Activated CD8-positive, alpha-beta memory T cell treated with anti-CD3 and anti-CD28 coated beads for 1 hour (primary cell): ENCODE measurements at places on chromosomes 5 and 9.

DNA sequence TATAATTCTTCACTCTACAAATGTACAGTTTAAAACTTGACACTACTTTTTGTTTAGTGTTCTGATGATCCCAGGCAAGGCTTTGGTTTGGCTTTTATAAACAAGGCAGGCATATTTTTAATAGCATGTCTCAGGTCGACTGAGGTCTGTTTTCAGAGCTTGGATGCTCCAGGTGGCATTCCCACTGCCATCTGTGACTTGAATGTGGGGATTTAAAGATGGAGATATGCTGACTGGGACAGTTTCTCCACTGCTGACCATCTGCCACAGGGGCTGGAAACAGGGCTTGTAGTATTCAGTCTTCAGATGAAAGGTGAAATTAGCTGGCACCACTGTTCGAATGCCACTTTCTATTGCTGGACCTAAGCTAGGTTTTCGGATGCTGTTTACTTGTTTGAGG is 1266.2 kb upstream of the CDH18 start:
- DNase-seq = no peak

DNA sequence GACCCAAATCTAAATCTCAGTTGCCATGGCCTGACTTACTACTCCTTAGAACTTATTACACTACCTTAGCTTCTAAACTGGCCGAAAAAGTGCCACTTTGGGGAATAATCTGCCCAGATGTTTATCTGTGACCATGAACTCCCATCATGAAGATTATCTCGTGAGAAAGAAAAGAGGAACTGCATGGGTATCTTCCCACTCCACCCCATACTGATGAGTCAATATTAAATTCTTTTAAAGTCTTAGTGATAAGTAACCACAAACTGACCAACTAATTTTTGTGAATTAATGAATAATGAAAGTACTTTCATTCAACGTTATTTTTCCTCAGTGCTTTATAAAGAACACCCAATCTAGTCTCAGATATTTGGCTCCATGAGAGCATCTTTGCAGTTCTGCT is 493.5 kb downstream of the EBF1 start:
- DNase-seq = no peak

DNA sequence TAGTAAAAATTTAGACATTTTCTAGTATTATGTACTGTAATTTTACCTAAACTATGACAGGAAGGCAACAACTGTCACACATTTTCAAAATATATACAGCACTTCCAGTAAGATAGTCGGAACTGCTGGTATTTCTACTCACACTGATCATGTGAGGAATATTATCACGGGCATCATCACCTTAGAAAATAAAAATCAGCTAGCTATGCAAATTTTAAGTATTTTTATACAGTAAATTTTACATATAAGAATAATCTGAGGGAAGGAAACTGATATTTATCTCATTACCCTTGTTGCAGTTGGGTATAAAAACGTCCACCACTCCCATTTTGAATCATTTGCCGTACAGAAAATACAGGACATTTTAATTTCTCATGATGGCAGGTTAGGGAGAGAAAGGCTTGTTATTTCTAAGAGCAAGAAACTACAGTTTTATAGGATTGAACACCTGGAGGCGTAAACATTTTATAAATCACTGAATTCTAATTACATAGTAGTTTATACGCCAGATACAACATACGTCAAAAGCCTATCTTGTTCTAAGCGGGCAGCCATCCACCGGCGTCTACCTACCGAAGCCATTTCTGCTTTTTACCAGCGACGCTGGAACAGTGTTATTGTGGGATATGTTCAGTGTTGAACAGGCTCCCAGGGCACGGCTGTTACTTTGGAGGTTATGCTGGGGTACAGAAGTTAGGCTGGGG is 729 bp upstream of the TNPO1 start:
- no peak for DNase-seq

DNA sequence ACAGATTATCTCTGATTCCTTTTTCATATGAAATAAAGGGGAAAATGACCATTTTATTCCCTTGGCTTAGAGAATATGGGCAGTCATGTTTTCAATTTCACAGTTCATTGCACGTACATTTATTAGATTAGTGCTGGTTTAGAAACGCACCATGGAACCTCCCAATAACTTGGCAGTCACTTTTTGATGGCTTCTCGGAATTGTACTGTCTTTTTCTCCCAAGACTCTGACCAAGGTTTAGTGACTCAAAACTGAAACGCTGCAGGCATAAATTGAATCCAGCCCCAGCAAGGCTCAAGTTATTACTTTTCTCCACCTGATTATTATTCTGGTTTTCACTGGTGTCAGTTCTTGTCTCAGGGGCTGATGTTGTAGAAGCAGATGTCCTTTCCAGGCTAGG is 55.6 kb upstream of the EGFLAM start:
- DNase-seq = no peak

DNA sequence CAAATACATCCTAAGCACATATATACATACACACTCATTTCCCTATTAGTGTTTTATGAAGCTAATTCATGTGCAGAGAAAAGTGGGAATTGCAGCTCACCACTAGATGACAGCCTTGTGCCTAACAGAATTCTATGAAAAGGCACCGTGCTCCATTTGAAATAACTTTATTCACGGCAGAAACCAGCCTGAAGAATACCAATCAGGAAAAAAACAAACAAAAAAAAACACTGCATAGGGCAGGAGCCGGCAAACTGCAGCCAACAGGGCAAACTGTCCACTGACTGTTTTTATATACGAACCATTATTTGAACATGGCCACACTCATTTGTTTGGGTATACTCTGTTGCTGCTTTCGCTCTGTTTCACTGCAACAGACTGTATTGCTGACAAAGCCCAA is 33.6 kb downstream of the ERMP1 start:
- DNase-seq = no peak

DNA sequence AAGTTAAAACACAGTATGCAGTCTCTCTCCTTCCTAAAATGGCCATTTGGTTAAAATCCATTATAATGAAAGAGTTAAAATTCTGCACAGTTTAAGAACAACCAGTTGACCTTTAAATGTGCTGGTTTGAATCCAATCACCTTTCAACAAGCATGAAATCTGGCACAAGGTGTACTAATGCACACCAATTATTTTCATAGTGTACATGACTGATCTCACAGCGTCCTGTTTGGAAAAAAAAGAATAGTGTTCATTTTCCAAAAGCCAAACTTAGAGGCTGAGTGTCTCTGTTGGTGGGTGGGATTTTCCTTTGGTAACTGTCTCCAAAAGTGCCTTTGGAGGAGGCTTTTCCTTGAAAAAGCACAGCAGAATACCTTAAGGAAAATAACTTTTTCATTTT is 180.6 kb downstream of the DEPDC1B start:
- DNase-seq = no peak

DNA sequence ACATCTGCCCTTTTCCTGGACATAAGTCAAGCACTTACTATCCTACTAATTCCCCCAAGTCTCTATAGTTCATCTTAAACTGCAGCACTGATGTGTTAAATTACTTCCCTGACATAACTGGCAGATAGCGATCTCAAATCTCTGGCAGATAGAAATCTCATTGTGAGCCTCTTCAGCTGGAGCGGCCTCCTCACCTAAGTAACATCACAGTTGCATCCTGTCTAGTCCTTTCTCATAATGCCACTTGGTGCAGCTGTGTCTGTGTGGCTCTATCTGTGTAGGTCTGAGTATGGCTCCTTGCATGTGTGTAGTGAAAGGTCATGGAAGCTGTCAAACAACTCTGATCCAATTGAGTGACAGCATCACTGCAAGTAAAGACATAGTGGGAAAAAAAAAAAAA is 53.6 kb upstream of the FST start:
- DNase-seq = no peak

DNA sequence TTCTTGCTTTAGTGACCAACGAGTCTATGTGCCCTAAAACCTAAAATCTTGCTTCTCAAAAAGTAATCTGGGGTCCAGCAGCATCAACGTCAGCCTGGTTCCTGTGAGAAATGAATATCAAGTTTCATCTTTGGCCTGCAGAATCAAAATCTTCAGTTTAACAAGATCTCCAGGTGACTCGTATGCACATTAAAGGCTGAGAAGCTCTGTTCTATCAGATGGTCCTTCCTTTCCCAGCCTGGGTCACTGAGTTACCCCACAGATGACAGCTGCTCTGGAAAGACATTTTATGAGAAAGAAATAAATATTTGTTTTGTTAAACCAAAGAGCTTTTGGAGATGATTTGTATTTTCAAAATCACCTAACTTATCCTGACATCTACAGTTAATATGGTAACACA is 75.8 kb downstream of the ADAMTSL1 start:
- no peak for DNase-seq

DNA sequence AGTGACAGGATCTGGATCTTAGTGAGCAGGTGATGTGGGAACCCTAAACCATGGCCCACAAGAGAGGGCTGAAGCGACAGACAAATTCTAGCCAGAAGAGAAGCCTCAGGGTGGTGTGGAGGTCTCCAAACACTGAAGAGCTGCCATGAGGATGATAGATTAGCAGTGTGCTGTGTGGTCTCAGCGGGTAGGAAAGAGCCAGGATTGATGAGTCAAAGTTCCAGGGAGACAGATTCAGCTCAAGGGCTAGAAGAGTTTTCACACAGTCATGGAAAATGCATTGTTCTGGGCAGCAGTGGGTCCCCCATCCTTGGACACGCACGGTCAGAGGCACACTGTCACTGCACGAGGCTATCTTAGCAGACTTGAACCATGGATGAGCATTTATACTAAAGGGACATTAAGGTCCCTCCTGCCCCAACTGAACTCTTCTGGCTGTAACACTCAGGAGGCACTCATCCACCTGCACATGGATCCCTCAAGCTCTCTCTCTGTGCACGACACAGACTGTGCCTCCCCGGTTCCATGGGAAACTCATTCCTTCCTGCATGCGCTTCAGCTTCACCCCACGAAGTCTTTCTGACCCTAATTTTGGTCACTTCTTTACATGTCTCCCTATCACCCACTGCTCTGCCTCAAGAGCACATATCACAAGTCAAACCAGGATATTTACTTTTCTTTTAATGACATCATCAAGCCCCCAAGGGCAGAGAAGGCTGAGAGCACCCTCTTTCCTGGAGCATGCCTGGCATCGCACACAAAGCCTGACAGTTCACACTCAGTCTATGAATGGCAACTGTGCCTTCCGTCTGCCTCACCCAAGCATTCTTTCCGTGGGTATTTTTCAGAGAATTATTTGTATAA is 84.8 kb downstream of the TLE1 start:
- no peak for DNase-seq

DNA sequence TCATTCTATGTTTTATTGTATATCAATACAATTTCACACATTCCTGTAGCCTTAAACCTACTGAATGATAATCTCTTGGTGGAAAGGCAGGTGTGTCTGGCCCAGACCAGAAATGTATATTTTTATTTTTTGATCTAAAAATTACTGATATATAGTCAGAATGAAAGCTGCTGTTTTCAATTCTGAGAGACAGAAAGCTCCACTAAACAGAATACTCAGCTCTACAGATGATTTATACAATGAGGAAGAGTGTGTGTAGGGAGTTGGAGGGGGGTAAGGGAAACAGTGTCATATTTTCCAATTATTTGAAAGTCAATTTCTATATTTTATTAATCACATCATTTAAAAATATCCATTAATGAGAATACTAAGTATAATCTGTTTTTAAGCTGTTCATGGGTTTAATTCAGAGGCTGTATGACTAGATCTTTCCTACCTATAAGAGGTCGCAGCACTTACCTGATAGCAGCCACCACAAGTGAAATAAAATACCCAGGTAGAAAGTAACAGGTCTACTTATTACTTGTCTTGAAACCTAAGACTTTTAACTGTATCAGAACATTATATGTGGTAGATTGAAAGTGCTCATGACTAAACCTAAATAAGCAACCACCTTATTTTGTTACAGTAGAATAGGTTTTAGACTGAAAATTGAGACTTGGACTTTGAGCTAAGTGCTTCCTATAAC is 183.4 kb downstream of the TMC1 start:
- DNase-seq = no peak

- DNase-seq = no peak
Observed at GRCh38 chr5:90554358-90555006, 4.1 kb upstream of the ADGRV1 start.

GRCh38 chr5:169563369-169563768 is 20.2 kb upstream of the SPDL1 start:
- DNase-seq = no peak

DNA sequence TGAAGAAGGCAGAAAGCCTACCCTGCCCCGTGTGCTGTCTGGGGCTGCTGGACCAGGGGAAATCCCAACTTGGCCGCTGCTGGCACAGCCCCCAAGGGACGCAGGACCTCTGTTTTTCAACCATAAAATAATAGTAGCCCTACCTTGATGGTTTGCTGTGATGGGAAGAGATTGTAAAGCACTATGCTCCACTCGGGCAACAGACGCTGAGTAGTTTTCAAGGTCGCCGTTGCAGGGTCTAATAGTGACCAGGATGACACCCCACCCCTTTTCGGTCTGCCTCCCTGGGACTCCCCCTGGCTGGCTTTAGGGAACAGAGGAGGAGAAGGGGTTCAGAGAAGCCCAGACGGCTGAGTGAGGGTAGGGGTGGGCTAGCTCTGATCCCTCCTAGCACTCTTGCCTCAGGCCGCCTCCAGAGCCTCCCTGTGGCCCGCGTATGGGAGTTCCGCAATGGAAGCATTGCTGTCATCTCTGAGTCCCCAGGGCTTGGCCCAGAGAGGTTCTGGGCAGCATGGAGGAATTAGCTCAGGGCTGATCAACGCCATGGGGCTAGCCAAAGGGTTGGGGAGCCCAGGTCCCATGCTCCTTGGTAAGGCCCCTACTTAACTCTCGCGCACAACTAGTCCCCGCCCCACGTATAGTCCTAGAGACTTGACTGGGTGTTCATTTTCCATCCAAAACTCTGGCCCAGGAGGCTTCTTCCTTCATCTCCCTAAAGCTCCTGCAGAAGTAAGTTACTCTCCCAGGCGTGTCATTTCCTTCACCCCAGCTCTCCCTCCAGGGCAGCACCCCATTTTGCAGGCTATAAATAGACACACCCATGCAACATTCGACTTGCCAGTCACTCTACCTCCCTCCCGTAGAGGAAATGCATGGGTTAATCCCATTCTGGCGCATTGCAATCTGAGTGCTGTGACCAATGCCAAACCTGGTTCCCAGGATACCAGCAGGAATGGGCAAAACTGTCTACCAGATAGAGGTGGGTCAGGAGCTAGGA is 1.1 kb upstream of the IRF1 start:
- no peak for DNase-seq

- no peak for DNase-seq
Observed at GRCh38 chr5:62627121-62627520, 48.5 kb downstream of the LRRC70 start.

- DNase-seq = no peak
Observed at GRCh38 chr5:17912794-17913193, 278.5 kb downstream of the TAF11L14 start.

GRCh38 chr9:81113453-81114124 is 575.8 kb downstream of the TLE1 start:
- DNase-seq = no peak

DNA sequence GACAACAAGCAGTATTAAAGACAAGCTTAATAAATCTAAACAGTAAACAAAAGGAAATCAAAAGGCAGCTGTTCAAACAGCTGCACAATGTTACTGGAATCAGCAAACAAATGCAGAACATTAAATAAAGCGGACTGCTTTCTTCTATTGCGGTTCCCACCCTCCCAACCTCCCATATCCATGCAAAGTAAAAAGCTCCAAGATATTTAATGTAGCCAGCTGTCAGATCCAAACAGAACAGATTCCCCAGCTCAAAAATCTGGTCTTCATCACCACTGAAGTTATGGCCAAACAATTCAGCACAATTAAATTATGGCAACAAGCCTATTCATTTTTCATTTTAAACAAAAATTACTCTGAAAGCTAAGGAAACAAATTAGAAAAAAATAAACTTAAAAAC is 75.9 kb downstream of the SLC38A9 start:
- DNase-seq = no peak

- no peak for DNase-seq
Observed at GRCh38 chr9:106634641-106635040, 228.3 kb upstream of the ZNF462 start.

GRCh38 chr9:34550016-34550680 is 27.4 kb upstream of the ENHO start:
- no peak for DNase-seq
